Type B pancreatic cell (in vitro differentiated cells): ENCODE measurements at places on chromosomes 4 and X. TPM values are rescaled to one million over a fixed set of nuclear protein-coding genes. Genes with fewer than 3 reads are reported as not detected.

GRCh38 chrX:53695946-53696549 is 9.5 kb upstream of the HUWE1 start:
- DNase-seq, result no peak

PPP1R2C gene
- not detected in 2 replicates for total RNA-seq

GRCh38 chrX:131812847-131813825 is 210.0 kb upstream of the STK26 start:
- DNase-seq, result no peak

- DNase-seq, result no peak
These were observed 5.5 kb upstream of the HSPA4L start for GRCh38 chr4:127776620-127777019.

- DNase-seq, result no peak
These were observed 259.8 kb downstream of the ARHGAP10 start for GRCh38 chr4:147991543-147992283.

- DNase-seq, result no peak
These were observed 25.8 kb upstream of the VEGFC start for GRCh38 chr4:176818531-176818930.

PRKG2 gene
- total RNA-seq, result 4.2 and 11.9 TPM in 2 replicates

DNA sequence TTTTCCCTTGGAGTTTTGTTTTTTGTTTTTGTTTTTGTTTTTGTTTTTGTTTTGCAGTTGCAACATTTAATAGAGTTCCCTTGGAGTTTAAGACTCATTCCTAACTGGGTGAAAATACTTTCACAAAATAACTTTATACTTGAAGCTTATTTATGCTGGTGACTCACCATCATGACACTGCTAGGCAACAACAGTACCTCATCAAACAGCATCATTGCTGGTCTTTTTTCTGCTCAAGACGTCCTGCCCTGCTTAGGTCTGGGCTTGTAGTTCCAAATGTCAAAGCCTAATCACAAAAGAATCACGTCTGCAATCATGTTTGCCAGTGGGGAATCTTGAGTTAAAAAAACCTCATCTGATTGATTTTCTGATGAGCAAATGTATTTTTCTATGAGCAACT is 105.7 kb upstream of the PRPS2 start:
- no peak for DNase-seq

CTAG1B gene
- total RNA-seq, result not detected in 2 replicates

KLKB1 gene
- total RNA-seq, result 0.24 and 0.67 TPM in 2 replicates

DNA sequence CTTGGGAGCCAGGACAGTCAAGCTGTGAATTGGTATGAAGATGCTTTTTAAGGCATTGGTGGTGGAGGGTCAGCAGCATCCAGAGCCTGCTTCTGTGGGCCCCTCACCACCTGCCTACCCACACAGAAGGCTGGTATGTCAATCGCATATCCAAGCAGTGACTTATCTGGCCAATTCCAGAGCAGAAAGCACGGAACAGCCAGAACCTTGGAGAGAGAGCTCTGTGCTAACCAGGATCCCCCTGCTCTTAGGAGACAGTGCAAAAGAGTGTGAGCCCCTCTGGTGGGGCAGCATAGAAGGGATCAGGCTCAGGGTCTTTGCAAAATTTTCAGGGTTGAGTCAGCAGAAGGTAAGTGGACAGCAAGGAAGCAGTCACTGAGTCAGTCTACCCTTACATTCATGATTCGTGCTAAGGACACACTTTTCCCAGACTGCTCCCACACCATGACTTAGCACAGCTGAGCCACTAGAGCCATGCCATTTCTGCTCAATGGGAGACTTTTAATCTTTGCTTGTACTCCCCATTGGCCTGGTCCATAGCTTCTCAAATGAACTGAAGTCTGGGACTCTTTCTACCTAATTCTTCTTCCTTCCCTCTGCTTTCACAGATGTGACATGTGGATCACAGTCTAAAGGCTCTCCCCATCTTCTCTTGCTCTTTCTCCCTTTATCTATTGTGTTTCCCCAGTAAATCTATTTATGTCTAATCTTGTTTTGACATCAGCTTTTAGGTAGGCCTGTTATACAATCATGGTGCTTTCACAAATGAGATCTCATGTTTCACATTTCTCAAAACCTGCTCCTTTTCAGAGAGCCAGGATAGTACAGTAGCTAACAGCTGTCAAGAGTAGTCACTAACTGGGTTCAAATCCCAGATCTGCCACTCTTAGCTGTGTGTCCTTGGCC is 20.0 kb downstream of the MORF4L2 start:
- DNase-seq, result no peak
